ENCODE measurements at places on chromosomes 5 and 9.
A peak's percentile ranks its signal among the peaks of the same experiment; 100 is the strongest.

DNA sequence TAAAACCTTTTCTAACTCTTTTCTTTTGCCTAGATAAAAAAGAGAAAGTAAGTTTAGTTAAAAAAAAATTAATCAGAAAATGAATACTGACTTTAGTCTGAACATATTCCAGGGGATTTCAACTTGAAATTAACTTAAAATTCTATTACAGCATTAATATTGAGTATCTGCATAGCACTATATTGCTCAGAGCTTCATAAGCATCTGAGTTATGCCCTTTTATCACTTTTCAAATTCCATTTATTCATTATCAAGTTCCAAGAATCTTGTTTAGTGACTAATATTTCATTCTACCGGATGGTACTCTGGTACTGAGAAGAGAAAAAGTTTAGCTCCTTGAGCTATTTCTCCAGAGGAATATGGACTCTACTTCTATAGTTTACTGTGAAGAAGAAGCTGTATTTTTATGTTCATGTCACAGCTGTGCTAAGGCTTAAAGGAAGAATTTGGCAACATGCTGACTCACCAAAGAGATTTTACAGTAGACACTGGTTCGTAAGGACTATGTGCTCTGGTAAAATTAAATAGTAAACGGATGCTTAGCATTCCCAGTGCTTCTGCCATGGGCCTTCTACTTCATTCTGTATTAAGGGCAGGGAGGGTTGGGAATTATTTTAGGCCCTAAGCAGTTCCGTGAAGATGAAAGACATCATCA is 285.2 kb upstream of the SEMA6A start:
- no peak for DNase-seq

DNA sequence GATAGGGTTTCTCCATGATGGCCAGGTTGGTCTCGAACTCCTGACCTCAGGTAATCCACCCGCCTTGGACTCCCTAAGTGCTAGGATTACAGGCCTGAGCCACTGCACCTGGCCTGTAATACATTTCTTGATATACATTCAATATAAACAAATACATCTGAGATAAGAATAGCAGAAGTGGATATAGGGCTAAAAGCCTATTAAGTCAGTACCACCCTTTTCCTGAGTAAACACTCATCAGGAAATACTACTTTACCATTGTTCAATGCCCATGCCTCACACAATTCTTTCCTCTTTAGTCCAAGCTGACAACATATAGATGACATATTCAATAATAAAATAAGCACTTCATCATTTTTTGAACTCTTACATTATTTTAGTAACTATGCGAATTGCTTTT is 64.8 kb downstream of the MRPS27 start:
- DNase-seq, result no peak

DNA sequence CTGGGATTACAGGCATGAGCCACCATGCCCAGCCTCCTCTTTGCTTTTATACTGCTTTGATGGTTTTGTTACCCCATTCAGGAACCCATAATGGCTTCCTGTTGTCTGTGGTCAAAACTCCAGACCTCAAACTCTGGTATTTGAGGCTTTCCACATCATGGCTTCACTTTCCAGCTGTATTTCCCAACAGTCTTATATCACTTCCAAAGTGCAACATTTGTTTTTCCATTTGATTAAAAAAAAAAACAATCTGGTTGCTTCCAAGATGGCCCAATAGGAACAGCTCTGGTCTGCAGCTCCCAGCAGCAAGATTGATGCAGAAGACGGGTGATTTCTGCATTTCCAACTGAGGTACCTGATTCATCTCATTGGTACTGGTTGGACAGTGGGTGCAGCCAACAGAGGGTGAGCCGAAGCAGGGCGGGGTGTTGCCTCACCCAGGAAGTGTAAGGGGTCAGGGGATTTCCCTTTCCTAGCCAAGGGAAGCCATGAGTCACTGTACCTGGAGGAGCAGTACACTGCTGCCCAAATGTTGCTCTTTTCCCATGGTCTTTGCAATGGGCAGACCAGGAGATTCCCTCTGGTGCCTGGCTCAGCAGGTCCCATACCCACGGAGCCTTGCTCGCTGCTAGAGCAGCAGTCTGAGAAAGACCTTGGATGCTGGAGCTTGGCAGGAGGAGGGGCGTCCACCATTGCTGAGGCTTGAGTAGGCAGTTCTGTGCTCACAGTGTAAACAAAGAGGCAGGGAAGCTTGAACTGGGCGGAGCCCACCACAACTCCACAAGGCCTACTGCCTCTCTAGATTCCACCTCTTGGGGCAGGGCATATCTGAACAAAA is 458.4 kb downstream of the KDM4C start:
- peak; percentile 5 for DNase-seq

- no peak for DNase-seq
Observed at GRCh38 chr5:165000479-165001190, 1495.2 kb downstream of the MAT2B start.

DNA sequence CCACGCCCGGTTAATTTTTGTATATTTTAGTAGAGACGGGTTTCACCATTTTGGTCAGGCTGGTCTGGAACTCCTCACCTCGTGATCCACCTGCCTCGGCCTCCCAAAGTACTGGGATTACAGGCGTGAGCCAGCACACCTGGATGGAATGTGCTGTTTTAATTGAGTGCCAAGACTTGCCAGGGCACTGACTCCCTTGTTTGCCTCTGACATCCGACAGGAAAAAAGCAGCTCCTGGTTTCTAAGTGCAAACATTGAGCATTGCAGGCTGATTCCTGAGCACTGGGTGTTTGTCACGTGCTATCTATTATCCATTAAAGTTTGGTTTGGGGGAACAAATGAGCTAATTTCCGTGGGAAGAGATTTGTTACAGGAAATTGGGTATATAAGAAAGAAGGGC is 70.6 kb upstream of the CKMT2 start:
- no peak for DNase-seq

GRCh38 chr5:159864885-159865691 is 51.2 kb upstream of the ADRA1B start:
- no peak for DNase-seq

DNA sequence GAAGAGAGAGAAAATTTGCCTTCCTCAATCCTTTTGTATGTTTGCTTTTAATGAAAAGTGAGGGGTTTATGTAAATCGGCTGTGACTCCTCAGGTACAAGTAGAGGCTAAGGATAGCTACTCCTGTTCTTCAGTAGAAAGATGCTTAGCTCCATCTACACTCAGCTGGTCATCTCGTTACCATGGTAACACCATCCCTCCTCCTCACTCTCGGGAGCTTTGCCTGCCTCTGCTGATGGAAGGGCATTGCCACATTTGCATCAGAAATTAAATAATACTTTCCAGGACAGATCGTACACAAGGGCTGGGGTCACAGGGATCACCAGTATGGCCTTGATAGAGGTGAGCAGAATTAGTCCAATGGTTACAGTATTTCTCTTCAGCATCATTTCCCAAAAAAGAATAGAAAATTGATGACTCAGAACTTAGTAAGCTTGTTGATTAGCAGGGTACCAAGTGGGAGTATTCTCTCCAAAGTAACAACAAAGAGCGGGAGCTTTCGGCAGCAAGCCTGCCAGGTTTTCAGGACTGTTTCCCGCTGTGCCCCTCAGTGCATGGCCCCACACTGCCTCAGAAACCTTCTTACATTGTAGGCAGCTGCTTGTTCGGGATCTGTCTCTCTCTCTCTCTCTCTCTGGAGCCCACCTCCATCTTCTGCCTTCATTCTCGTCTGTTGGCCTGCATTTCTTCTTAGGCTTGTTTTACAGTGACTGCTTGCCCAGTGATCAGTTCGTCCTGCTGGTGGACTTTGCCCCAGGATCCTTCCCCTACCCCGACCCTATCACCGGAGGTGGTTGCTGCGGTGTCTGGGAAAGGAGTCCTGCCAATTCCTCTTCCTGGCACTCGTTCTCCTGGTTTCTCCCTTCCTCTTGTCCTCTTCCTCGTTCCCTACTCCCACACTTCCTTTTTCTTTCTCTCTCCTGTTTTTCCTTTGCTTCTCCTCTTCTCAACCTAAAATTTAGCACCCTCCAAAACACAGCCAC is 51.9 kb upstream of the SNAPC3 start:
- DNase-seq, result no peak

Measured in NK-92 treated with Interleukin-12 subunit alpha and Interleukin-12 subunit beta, amount 100 ng/mL, for 24 hours (cell line).